ENCODE measurements at places on chromosomes 6 and 20. TPM values are rescaled to one million over a fixed set of nuclear protein-coding genes. Genes with fewer than 3 reads are reported as not detected.

Gene CGA
- total RNA-seq = 0.59 TPM

- DNase-seq = no peak
These were observed 271.9 kb upstream of the MARCKS start for GRCh38 chr6:113585246-113585645.

DNA sequence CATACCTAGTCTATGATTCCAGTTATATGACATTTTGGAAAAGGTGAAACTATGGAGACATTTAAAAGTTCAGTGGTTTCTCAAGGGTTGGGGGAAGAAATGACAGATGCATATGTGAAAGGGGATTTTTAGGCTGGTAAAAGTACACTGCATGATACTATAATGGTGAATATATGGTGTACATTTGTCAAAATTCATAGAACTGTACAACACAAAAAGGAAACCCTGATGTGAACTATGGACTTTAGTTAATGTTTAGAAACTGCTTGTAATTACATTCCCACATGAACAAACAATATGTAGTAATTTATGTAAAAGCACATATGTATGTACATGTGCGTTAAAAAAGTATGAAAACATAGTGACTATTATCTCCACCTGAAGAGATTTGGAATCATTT, 907.3 kb upstream of the CITED2 start:
- no peak for DNase-seq

Gene PLN
- total RNA-seq = 2,753 TPM

DNA sequence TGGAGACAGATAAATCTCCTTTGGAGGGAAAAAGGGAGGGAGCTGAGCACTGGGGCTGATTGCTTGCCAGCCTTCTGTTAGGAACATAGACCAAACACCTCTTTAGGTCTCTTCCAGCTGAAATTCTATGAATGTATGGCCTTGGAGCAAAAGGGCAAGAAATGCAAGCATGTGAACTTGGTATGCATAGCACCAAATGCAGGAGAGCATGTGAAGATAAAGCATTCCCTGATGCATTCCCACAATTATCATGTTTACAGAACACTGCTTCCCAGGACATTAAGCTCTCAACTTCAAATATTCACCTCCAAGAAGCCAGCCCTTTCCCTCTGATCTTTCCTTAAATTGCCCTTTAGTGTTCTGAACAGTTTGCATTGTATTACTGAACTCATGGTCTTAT, 15.6 kb downstream of the RIPOR2 start:
- DNase-seq = no peak

DNA sequence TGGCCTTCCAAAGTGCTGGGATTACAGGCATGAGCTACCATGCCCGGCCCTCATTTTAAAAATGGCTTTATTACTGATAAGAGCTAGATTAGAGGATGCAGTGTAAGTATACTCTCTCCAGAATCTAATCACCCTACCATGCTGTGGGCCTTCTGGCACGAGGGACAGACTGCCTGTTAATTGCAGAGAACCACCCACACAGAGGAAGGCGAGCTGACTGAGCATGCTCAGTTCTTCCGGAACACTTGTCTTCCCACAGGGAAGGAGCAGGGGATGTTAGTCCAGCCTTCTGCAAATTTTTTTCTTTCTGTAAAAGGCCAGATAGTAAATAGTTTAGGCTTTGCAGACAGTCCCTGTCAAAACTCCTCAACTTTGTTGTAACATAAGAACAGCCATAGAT, 48.9 kb downstream of the ALDH5A1 start:
- DNase-seq = no peak

- DNase-seq = no peak
These were observed 61.3 kb downstream of the EFCAB8 start for GRCh38 chr20:32920066-32920465.

GRCh38 chr6:133456439-133456838, 215.3 kb downstream of the EYA4 start:
- no peak for DNase-seq

DNA sequence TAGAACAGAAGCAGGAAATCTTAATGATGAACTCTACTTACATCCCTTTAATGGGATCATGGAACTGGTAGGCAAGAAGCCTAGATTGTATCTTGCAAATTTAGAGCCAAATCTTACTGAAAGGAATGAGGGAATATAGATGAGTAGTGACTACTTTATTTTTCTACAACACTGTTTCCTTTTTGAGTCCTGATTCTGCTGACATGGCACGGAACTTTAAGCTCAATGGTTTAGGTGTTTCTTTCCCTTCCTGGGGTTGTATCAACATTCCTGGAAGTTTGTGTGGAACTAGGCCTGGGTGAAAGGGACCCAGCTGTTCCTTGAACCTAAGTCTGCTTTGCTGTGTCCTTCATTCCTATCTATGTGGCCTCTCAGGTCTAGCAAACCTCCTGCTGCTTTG, 705.3 kb upstream of the FLRT3 start:
- DNase-seq = no peak

Gene COMMD7
- 48.4 TPM for total RNA-seq

GRCh38 chr20:6083926-6084325, 30.1 kb upstream of the LRRN4 start:
- DNase-seq = no peak

GRCh38 chr6:11163932-11164331, 52.4 kb upstream of the ERVFRD-1 start:
- no peak for DNase-seq

GRCh38 chr20:38779247-38780097, 26.0 kb upstream of the PPP1R16B start:
- DNase-seq = no peak

DNA sequence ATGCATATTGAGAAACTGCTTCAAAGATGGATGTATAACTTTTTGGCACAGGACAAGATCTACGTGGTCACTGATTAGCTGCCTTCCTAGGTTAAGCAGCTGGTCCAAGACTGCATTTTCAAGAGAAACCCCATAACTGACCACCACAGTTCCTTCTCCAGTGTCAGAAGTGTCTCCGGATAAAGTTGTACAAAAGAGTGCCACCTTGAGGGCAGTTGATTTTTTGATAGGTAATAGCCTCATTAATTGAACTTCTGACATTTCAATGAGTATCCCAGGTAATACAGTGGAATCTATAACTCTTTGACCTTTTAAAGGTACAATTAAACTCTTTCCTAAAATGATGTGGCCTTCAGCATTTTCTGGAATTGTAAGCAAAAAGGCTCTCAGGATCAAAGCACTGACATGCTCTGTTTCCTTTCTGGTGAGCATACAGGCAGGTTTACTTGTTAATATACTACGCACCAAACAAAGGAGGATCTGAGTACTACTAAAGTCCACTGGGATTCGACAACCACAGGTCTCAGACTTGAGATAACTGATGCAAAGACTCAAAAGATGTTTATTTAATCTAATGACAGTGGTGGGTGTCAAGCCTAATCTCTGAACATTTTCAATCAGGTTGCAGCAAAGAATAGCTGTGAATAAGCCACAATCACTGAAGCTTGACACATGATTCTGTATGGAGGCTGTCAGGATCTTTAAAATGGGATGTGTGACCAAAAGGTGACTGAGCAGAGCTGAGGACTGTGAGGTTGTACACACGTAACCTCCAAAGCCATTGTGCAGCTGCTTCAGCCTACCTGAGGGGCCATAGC, 21.2 kb downstream of the MKKS start:
- DNase-seq = no peak

GRCh38 chr6:114556846-114557488, 214.1 kb upstream of the HS3ST5 start:
- no peak for DNase-seq

DNA sequence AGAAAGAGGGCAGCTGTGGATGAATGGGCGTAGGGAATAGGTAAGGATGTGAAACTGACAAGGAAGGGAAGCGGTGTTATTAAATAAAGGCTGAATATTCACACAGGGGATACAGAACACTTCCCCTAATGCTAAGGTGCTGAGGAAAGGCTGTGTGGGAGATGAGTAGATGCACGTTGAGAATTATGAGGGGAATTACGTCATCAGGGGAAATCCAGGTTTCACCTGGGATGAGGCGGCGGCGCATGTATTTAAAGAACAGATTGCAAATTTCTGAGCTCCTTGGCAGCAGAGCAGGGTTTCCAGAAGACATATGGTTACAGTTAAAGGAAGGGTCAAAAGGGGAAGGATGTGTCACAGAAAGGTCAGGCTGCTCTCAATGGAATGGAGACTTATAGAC, 28.7 kb upstream of the EDN1 start:
- DNase-seq = no peak

Gene IL20RA
- total RNA-seq = 7.2 TPM

Gene FOXS1
- total RNA-seq = 1.3 TPM

Gene RBPJL
- total RNA-seq = not detected

GRCh38 chr6:116016846-116017545, 43.7 kb downstream of the FRK start:
- DNase-seq = no peak

GRCh38 chr6:89503641-89504040, 70.7 kb downstream of the ANKRD6 start:
- no peak for DNase-seq

- no peak for DNase-seq
These were observed 40.3 kb upstream of the C20orf144 start for GRCh38 chr20:33621717-33622400.

GRCh38 chr6:26476896-26477295, 19.1 kb downstream of the BTN2A1 start:
- no peak for DNase-seq

- DNase-seq = no peak
These were observed 153.5 kb upstream of the DST start for GRCh38 chr6:56796196-56796532.

DNA sequence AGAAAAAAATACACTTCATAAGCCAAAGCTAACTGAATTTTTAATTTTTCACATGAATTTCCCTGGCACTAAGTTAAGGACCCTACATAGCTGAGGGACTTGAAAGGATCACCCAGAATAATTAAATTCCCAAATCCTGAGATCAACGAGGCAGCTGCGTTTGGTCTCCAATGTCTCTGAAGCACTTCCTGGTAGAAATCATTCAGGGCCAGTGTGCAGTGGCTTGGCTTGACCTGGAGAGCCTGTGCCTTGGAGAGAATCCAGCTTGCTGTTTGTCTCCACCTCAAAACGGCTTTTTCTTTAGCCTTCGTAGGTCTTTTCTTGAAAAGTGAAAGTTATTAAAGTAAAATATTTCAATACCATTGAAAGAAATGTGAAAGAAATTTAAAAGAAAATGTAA, 92.4 kb downstream of the SMOC2 start:
- no peak for DNase-seq

- no peak for DNase-seq
These were observed 58.8 kb downstream of the MKKS start for GRCh38 chr20:10375191-10375590.

DNA sequence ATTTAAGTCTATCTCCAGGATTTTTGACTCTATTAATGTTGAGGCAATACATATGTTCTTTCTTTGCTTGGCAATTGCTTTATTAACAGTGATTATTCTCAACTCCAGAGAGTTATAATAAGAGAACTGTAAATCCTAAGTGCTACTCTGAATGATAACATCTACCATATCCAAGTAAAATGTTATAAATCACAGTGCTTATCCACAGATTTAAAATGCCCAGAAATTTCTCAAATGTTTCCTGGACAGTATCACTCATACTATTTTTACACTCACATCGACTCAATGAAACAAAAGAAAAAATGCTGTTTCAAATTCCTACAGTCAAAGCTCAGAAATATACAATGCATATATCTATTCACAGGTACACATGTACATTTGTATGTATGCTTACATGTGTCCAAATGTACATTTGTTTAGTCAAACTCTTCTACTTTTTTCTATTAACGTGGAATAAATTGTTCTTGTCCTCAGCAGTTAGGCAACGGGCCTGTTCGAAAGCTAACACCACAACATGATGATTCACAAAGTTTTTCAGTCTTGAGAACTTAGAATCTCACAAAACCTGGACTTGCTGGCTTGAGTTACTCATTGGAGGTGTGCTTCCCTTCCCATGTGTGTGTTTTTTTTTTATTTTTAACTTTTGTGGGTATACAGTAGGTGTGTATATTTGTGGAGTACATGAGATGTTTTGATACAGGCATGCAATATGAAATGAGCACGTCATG, 193.0 kb downstream of the GJA10 start:
- DNase-seq = no peak

- no peak for DNase-seq
These were observed 59.0 kb downstream of the THEMIS start for GRCh38 chr6:127841811-127842210.

Gene SNAP25
- total RNA-seq = 0.67 TPM

Gene RIPOR3
- total RNA-seq = 8.0 TPM

DNA sequence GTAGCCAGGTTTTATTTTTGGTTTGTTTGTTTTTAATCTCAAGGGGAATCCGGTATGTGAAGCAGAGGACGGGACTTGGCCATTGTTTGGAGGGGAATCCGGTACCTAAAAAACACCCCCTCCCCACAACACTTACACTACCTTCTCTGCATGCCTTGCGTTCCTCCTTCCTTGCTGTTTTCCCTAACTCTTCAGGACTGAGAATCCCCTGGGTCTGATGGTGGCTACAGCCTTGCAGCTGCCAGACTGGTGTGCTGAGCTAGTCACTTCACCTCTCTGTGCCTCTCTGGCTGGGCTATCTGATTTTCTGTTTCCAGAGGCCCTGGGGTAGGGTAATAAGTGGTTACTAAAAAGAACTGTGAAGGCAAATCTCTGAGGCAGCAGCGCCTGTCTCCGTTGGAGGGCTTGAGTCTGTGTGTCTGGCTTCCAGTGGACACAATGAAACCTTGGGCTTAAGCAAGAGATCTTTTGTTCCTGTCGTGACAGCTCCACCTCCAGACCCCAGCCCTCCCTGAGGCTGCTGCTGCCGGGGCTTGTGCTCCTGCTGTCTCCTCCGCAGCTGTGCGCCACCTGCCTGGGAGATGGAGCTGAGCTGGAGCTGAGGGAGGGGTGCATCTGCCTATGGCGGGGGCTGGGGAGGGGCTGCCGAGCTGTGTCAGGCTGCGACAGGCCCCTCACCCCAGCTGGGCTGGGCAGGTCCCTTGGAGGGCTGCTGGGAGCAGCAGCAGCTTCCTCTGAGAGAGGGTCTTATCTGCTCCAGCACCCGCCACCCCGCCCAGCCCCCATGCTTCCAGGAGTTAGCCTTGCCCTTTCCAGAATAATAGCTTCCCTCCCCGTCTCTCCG, 65.8 kb upstream of the CCDC167 start:
- no peak for DNase-seq

- no peak for DNase-seq
These were observed 84.6 kb upstream of the DST start for GRCh38 chr6:56727097-56727850.

Gene HLA-DQA2
- 2.7 TPM for total RNA-seq

DNA sequence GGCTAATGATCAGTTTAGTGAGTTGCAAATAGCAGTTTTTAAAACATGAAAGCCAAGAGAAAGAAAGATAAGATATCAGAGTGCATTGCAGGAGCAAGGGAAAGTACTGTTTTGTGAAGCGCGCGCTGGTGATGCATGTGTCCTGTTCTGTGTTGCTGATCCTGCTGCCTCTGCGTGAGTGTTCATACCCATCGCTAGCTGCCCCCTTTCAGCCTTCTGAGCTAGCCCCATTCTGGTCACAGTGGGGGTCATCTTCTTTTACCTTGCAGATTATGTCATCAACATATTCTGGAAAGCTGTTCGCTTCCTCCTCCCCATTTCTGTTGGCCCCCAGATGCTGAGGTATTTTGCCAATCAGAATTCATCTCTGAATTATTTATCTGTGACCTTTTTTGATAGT, 1.9 kb downstream of the MRAP2 start:
- no peak for DNase-seq
